ENCODE measurements at places on chromosomes 3 and 15.

DNA sequence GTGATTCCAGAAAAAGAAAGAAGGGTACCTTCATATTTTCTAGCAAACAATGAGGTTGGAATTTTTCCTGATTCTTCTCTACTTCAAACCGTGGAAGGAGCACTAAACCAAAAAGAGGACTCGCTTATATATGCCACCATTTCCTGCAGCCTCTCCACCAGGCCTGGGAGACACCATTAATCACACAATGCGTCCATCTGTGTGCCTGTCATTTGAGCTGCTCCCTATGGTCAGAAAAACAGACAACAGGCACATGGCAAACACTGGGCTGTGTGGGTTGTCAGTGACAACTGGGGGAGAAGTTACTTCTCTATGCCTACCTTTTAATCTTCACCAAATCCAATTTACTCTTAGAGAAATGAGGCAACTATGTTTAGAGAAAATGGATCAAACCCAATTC lies 71.9 kb downstream of the NR2F2 start:
- no peak for DNase-seq

DNA sequence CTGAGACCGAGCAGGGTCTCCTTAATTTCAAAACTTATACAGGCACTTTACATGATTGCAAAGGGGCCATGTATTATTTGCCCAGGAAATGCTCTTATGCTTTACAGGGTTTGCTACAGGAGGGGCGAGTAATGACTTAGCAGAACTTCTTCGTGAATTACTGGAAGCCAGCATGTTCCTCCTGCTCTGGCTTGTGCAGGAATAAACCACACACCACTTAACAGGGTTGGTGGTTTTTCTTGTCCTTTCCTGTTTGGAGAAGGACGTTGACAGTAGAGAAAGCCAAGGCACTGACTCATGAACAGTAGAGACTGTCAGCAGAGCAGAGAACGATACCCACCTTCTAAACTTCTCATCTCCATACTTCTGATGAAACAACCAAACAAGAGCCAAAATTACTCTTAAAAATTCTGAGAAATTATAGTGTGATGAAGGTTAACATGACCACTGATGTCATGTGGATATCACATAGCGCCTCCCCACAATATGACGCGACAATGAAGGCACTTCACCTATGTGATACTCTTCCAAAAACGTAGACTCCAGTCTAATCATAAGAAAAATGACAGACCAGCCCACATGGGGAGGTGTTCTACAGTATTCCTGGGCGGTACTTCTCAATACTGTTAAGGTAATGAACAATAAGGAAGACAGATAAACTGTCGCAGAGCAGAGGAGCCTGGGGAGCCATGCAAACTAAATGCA lies 24.7 kb upstream of the MCTP2 start:
- DNase-seq = peak; percentile 96

DNA sequence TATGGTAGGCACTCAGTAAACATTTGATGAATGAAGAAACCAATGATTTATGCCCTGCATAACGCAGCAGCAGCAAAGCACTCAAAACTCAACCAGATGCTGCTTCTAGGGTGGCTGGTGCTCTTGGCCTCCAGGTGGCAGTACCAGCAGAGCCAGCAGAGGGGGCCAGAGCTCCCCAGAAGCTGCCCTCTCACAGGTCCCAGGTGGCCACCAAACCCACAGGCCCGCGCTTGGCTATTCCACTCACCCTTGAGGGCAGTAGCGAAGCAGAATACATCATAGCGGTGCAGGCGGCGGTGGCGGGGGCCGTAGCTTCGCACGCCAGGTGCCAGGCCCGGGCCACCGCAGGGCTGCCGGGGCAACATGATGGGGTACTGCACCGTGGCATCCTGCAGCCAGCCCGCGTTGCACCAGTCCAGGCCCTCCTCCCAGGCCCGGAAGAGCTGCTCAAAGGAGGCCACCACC lies 16.6 kb downstream of the HAPLN3 start:
- DNase-seq = peak; percentile 76

GRCh38 chr3:140332131-140332530 lies 345.7 kb upstream of the TRIM42 start:
- DNase-seq = no peak

DNA sequence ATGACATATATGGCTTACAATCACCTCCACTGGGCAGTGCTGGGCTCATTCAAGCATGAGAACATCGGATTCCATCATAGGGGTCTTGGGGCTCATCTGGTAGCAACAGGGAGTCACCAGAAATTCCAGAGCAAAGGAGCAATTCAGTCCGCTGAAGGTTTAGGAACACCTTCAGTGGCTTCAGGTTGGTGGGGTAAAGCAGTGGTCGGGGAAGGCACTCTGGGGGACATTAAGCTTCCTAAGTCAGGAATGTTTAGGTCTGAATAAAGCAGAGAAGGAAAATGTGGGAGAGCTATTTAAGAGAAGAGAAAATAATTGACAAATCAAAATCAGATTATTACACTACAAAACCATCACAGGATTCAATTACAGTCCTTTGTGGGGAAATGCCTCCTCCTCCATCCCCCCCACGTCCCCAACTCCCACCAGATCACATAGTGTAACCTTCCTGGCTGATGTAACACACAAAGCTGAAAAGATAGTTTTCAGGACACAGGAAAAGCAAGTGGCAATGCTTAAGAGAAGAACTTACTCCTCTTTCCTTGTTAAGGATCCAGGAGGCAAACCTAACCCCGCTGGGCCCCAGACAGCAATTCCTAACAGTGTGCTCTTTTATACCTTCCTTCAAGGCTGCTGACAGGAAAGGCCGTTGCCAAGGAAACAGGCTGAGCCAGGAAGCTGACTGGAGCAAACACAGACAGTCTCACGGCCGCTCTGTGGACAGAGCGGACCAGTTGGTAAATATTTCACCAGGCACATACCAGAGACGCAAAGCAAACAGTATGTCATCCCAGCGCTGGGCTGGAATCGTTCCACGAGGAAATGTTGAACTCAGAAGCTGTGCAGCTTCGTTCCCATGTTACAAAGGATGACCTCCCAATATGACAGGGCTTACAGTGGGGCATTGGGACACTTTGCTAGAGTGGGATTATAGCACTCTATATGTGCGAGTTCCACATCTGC lies 57.5 kb upstream of the LMCD1 start:
- DNase-seq = peak; percentile 14

Measured in KBM-7 (cell line).